ENCODE measurements at places on chromosomes 4 and X.

DNA sequence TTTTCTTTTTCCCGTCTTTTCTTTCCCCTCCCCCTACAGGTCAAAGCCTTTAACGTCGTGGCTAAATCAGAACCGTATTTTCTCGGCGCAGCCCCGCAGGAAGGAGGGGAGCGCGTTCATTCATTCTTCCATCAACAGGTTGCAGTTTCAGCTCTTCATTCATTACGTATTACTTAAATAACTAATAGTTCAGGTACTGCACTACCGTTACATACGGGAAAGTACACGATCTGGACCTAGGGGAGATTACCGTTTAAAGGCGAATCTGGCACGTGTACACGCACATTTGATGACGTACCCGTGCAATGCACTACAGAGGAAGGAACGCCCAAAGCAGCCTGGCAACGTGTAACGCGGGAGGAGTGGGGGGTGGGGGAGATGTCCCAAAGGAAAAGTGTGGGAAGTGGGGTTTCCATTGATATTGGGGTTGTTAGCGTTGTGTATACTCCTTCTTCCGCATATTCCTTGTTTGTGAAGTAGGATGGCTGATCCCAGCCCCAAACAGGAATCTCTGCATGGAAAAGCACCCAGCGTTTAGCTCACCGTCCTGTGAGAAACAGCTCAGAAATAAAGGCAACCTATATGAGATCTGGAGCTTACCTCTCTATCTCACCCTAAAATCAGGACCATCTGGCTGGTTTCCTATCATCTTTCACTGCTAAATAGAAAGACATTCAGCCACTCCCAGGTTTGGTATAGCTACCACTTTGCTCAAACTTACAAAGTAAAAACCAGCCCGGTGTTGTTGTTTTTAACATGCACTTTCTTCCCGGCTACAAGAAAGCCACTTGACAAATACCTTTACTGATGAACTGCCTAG is 585 bp upstream of the SEC24D start:
- peak; percentile 72 for DNase-seq

GRCh38 chr4:4533461-4534169 is 8.2 kb downstream of the STX18 start:
- no peak for DNase-seq

DNA sequence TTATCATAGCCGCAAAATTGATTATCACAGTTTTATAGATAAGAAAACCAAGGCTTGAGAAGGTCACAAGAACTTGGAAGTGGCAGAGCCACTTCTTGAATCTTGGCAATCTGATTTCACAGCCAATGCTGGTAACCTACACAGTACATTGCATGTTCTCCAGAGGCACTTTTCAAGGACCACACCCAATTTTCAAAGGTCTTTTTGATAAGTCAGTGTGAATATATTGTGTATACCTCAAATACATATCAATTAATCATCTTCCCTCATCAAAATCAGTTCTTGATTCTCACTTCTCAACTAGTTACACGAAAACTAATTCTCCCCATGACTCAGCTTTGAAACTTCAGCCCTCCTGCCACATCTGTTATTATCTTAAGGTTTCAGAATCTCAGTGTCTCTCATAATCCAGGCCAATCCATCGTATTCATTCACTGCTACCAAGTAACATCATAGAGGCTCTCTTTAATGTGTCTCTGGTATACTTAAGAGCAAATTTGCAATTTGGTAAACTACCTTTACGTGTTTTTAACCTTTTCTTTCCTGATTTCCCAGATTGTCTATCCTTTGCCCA is 16.8 kb downstream of the CAMK2D start:
- DNase-seq, result no peak

DNA sequence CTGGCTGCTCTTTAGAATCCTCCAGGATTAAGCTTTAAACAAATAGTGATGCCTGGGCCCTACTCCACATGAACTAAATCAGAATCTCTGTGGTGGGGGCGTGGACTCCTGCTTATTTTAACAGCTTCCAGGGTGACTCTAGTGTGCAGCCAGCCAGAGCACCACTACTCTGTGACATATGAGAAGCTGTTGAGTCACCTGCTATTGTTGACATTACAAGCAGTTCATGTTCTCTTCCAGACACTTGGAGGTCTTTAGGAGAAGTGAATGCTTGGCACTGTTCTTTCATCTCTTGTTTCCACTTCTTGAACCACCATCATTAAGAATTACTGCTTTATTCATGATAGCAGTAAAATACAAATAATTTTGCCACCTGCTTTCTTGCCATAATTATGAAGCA is 426 bp upstream of the C4orf51 start:
- DNase-seq, result no peak

- DNase-seq, result no peak
These were observed 4.3 kb upstream of the SCD5 start for GRCh38 chr4:82802911-82803310.

Measured in CD4-positive, CD25-positive, alpha-beta regulatory T cell (primary cell).